ENCODE measurements at places on chromosomes 4 and X. TPM values are rescaled to one million over a fixed set of nuclear protein-coding genes. Genes with fewer than 3 reads are reported as not detected.

DNA sequence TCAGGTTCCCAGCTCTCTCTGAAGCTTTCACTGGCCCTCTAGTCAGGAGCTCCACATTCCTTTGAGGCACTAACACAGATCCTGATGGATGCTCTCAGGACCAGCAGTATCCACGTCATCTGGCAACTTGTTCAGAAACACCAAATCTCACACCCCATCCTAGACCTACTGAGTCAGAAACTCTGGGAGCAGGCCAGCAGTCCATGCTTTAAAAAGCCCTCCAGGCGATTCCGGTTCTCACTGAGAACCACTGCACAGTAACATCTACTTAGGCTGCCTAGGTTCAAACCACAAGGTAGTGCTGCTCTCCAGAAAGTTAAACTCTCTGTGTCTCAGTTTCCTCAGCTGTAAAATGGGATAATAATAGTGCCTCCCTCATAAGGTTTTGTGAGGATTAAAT, 55.3 kb downstream of the CCDC158 start:
- DNase-seq = no peak

GRCh38 chr4:37517326-37517725, 168.8 kb downstream of the RELL1 start:
- DNase-seq = no peak

FOXR2 gene
- total RNA-seq = not detected

ARHGAP36 gene
- total RNA-seq = not detected

NLGN4X gene
- not detected for total RNA-seq

DNA sequence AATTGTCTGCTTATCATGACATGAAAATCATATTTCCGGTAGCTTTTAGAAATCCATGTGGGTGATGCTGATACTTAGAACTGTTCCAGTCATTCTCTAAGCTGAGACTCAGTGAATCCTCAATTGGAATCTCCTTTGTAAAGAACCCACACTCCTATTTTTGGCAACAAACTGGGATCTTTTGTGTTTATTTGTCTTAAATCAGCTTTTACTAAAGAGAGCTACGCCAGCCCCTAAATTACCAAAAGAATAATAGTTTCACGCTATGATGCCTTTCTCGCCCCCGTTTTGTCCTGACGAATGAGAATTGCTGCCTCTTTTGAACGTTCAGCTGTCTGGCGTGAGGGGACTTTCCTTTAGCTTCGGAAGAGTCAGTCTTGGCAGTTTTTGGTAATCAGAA, 195.9 kb downstream of the SHOX start:
- DNase-seq = no peak

BTC gene
- not detected for total RNA-seq

CXCL9 gene
- total RNA-seq = not detected

FAM47A gene
- total RNA-seq = not detected

DNA sequence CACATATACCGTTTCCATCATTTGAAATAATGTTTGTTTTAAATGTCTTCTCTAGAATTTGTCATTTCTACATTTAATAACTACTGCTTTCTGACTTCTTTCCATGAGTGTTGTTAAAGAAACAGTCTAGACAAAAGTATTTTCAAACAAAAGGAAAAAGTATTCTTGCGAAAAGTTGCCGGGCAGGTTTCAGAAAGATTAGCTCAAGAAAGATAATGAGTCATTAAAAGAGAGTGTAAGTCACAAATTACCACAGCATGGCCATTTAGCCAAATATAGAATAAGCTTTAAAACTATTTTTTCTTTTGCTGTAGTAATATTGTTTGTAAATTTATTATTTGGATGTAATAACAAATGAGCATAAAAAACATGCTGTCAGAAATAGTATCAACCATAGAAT, 493.0 kb downstream of the TLL1 start:
- no peak for DNase-seq

- DNase-seq = no peak
These were observed 85.1 kb downstream of the USP46 start for GRCh38 chr4:52574036-52574435.

ENAM gene
- not detected for total RNA-seq

DNA sequence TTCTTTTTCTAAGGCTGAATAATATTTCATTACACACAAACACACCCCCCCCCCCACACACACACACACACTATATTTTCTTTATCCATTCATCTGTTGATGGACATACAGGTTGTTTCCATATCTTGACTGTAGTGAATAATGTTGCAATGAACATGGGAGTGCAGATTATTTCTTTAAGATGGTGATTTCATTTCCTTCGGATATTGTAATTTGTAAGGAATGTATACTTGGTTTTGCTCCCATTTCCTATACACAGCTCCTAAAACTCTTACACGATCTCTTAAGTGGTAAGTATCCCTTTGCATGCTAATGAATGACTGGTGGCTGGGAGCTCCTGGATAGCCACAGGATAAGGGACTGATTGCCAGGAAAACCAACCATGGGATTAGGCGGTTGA, 14.7 kb upstream of the RBMXL3 start:
- DNase-seq = no peak

DNA sequence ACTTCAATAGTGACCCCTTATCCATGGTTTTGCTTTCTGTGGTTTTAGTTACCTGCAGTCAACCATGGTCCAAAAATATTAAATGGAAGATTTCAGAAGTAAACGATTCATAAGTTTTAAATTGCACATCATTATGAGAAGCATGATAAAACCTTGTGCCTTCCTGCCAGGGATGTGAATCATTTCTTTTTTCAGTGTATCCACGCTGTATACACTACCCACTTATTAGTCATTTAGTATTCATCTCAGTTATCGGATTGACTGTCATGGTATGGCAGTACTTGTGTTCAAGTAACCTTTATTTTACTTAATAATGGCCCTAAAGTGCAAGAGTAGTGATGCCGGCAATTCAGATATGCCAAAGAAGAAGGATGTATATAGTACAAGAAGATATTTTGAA, 37.7 kb upstream of the TASL start:
- DNase-seq = no peak

DNA sequence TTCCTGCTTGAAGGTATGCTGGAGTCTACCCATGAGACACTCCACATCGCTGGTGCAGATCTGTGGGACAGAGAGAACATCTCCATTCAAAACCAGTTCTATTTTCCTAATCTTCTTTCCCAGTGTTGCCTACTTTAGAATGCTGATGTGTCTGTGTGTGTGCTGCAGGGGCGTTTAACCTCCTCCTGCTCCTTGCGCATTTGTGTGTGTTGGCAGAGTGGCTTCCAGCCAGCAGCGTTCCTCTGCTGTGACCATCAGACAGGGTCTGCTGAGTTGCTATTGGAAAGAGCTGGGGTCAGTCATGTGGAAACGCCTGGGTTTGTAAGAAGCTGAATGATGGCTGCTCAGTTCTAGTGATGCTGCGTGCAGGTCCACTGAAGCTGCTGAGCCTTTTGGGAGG, 223.6 kb downstream of the RBMX2 start:
- no peak for DNase-seq

DNA sequence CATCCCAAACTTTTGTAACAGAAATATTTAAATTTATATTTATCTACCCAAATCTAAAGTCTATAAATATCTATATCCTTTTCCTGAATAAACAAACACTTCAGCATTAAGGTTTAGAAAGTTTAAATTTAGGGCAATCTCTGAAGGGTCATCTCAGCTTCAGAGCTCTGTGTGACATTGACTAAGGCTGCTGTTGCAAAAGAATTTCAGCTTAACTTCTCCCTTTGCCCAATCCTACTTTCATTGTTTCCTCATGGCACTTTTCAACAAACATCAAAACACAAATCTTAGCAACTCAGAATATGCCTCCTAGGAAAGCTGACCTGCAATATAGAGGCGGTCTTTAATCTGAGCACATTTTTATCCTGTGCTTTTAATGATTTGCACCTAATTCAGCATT, 79.7 kb upstream of the BANK1 start:
- no peak for DNase-seq

GRCh38 chrX:30343206-30343605, 34.0 kb upstream of the NR0B1 start:
- no peak for DNase-seq

GRCh38 chr4:153181700-153182099, 22.5 kb upstream of the TRIM2 start:
- no peak for DNase-seq

S100P gene
- not detected for total RNA-seq

SPACA5 gene
- not detected for total RNA-seq

DNA sequence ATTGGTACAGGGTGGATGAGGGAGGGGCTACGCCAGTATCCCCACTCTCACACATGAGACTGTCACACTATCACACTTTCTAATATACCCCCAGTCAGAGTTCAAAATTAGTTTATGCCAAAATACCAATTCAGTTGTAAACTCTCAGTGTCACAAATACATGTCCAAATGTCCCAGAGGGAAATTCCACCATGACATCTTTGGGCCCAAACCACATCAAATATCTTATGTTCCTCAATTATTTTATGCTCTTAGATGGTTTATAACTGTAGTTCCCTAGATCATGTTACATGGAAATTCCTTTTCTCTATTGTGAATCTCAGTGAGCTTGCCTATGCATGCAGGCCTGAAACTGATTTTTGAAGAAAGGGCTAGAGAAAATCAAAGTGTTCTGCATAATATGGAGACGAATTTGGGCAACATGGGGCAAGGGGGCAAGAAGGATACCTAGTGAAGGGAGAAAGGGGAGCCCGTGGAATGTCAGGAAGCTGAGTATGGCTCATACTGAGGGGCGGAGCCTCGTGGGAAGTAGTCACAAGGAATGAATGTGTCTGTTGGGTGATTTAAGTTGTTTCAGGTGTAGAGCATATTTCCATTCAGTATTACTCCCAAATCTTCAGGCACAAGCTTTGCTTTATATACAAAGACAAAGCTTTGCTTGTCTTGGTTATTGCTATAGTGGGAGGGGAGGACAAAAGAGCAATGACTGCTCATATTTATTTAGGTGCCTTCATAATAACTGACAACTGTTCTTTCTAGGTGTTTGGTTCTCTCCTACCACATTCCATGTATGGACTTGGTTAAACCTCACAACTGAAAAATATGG, 40.8 kb downstream of the CLNK start:
- no peak for DNase-seq

TXK gene
- 58.0 TPM for total RNA-seq

DNA sequence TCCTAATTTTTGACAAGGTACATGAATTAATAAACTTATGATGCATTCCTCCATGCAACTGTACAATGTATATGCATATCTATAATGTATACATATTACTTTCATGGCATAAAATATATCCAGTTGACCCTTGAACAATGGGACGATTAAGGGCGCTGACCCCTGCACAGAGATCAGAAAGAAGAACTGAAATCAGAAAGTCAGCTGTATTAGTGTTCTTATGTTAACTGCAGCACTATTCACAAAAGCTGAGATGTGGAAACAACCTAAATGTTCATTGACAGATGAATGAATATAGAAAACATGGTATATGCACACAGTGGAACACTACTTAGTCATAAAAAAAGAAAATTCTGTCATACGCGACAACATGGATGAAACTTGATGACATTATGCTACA, 457.1 kb downstream of the GBA3 start:
- no peak for DNase-seq

GRCh38 chr4:154720123-154720522, 23.7 kb upstream of the LRAT start:
- DNase-seq = no peak

PPP4R3C gene
- total RNA-seq = not detected

HSFX3 gene
- not detected for total RNA-seq

DNA sequence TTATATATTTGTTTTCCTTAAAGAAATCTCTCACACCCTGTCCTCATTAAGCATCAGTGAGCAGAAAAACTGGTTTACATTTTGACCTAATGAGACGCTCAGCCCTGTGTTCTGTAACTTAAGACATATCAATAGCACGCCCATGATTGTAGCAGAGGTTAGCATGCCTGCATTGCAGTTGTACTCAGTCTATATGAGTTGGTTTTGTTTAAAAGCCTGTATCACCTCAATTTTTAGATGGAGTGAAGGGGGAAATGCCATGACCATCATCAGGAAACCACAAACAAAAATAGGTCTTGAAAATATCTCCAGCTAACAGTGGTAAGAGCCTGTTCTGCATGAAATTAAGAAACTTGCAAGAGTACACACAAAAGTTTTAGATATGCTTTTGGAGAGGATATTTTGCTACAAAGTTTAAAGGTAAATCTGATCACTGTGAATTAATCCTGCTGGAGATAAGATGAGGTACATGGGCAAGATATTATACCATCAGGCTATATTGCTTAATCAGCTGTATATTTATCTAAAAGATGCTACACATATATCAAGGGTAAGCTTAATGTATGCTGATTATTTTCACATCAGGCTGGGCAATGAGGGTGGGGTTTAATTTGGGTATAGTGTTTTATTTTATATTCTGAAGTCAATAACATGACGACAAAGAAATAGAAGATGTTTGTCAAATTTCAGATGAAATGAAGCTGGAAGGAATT, 13.1 kb upstream of the COQ2 start:
- no peak for DNase-seq

- DNase-seq = no peak
These were observed 338.3 kb upstream of the IGFBP7 start for GRCh38 chr4:57448452-57448851.

GRCh38 chr4:91497892-91498291, 805.9 kb upstream of the GRID2 start:
- no peak for DNase-seq

TAF9B gene
- total RNA-seq = 13.9 TPM

DNA sequence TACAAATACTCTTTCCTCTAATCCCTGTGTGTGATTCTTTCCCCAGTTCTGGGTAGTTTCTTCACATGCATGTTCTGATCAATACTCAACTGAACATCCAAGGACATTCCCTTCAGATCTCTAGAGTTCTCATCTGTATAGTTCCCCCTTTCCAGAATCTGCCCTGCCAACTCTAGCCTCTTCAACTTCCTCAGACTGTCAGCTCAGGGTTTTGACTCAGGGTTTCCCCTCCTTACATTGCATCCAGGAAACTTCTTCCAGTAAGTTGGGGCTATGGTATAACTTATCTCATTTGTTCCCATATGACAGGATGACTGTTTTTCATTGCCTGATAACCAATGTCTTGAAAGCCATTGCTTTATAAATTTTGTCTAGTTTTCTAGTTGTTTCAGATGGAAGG, 14.2 kb upstream of the ANKRD17 start:
- no peak for DNase-seq
